ENCODE measurements at places on chromosomes 2 and 18.

DNA sequence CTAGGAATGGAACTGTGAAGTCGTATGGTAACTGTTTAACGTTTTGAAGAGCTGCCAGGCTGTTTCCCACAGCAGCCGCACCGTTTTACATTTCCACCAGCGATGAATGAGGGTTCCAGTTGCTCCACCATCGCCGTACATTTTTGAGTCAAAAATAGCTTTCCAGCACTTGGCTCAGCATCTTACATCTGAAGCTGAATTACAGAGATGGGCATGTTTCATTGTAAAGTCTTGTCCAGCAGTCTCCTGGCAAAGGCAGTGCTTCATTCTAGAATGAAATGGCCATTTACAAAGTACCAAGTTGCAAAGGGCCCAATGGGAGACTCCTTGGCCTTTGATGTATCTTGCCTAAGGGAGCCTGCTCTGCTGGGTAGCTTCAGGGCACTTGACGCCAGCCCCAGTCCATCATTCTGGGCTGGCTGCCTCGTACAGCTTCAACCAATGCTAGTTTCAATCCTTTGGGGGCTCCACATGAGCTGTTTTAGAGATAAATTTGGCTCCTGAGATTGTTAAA, 45.1 kb downstream of the ATIC start:
- DNase-seq = peak; percentile 52

GRCh38 chr18:54904581-54904980, 54.7 kb downstream of the CCDC68 start:
- no peak for DNase-seq

DNA sequence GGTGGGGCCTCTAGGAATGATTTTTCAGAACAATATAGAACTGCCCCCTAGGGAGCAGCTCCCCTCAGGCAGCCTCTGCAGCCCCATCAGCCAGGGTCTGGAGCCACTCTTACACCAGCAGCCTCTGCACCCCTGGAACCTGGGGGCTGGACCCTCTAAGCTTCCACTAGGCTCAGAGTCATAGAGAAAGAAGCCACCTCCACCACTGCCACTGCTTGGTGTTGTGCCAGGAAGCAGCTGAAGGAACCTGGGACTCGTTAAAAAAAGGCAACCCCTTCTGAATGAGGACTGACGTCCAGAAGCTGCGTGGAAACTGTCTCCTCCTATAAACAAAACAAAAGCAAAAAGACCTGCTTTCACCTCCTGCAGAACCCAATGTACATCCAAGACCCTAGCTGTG, 98.1 kb upstream of the HS6ST1 start:
- DNase-seq = peak; percentile 39

DNA sequence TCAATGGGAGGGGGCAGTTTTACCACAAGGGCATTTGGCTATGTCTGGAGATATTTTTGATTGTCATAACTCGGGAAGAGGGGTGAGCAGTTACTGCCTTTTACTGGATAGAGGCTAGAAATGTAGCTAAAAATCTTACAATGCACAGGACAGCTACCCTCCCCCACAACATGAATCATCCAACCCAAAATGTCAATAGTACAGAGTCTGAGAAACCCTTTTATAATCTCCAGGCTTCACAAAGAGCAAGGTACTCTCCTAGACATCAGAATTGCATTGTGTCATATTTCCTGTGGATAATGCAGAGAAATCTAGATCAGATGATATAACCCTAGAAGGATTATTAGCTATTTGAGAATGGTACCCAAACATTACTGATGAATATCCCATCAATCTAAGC, 277.1 kb upstream of the NRP2 start:
- no peak for DNase-seq

DNA sequence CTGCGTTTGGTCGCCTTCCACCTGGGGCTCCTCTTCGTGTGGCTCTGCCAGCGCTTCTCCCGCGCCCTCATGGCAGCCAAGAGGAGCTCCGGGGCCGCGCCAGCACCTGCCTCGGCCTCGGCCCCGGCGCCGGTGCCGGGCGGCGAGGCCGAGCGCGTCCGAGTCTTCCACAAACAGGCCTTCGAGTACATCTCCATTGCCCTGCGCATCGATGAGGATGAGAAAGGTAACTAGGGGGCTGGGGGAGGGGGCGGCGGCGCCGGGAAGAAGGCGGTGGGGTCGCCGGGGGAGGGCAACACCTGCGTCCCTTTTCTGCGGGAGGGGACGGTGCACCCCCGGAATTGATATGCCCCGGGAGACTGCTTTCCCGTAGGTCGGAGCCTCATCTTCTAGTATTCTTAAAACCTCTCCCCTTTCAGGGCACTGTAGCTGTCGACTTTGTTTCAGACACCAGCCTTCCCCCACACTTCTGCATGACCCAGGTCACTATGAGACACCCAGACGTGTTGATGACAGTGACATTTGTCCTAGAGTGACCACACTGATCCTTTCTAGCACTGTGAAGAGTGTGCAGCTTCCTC, 755 bp downstream of the SPAST start:
- no peak for DNase-seq

GRCh38 chr2:9097239-9097638, 93.8 kb upstream of the MBOAT2 start:
- no peak for DNase-seq

GRCh38 chr2:241039416-241039815, 41.0 kb downstream of the SNED1 start:
- no peak for DNase-seq

DNA sequence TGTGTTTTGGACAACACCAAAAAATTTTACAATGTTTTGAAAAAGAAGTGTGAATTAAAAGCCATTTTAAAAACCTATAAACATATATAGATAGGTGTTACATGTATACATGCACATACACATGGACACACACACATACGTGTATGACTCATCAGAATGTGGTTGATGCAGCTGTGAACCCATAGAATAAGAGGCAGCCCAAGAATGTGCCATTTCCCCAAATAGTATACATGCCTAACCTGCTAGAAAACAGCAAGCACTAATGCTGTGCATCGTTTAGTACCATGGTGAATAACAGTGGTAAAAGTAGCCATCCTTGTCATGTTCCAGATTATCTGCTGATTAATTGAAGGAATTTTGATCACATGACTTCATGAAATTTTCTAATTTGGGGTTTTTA, 149.0 kb downstream of the DSEL start:
- no peak for DNase-seq

DNA sequence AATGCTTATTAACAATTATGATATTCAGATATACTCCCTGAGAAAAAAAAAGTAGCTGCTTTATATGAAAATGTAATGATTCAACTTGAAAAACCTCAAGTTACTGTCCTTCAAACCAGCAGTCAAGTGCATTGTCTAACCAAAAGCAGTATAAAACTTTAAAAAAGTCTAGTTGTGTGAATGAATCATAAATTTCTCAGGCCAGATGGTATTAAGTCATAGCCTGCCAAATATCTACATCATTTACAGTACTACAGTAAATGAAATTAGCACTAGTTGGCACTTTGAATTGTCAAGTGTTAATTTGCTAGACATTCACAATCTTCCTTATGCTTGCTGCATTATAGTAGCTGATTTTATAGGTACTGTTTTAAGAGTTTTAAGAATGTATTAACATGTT, 85.9 kb downstream of the CBLN2 start:
- DNase-seq = no peak

GRCh38 chr2:65791404-65791975, 359.1 kb upstream of the SPRED2 start:
- DNase-seq = no peak

GRCh38 chr2:98026927-98027522, 31.3 kb upstream of the TMEM131 start:
- no peak for DNase-seq

- DNase-seq = no peak
Measured at GRCh38 chr2:200733713-200734198, 78.0 kb upstream of the BZW1 start.

GRCh38 chr2:220568296-220568695, 940.9 kb downstream of the SLC4A3 start:
- DNase-seq = peak; percentile 46

DNA sequence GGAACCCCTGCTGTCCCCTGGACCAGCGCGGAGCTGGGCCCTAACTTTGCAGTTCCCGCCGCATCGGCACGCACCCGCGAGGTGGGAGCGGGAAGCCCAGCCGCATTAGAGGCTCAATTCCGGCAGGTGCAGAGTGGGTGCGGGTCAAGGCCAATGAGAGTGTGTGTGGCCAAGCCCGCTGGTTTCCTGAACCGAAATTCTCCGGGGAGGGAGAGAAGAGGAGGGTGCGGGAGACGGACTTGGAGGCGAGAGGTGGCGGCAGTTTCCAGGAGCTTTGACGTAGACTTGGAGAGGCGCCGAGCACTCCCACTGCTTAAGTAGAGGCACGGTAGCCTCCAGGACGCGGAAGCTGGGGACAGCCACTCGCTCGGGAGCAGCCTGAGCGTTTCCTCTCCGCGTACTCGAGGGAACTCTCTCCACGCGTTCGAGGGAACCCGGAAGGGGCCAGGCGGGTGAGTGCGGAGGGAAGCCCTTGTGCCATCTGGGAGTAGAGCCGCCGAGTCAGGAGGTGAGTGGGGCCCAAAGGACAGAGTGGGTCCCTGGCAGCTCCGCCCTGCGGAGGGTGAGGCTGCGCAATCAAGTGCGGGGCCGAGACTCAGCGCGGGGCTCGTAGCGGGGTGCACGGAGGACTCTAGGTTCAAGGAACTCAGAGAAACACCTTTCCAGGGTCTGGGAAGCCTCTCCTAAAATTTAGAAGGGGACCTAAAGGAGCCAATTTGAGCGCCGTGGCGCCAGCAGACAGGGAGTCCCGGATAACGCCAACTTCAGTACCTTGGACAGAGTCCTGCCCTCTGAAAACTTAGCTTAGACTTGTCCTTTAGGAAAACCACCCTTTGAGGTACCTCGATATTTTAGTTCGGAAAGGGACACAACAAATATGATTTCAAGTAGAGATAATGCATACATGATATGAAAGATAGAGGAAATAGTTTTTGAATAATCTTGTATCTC, at the start of gene FAM237A:
Gene FAM237A, plus strand, starts transcription at position 413 of the 951 bp plus-strand sequence. CDS start 1,750 bp downstream, outside the sequence.
- DNase-seq = peak; percentile 64

DNA sequence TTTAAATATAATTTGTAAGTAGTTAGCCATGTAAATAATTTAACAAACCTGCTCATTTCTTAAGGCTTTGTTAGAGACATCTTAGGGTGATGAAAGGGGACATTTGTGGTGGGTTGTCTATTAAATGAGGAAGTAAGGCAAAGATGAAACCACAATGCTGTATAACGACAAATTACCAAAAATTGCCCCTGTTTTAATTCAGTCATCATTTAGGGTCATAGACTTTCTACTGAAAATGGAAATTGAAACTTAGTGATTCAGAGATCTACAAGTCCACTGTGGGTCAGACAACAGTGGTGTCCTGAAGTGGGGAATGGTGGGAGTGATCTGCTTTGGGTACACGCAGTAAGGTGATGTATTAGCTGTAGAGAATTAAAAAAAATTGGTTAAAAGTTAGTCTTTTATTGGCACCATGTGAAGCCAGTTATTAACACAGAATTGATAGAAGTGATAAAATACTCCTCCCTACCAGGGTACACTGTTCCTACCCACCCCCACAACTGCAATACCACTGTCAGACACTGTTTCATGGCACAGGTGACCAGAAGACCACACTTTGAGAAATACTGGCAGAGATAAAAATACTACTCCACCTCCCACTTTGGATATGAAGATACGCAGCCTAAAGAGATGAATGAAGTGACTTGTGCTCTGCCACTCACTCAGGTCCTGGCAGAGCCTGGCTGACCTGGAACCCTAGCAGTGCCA, 13.4 kb downstream of the CERS6 start:
- no peak for DNase-seq

DNA sequence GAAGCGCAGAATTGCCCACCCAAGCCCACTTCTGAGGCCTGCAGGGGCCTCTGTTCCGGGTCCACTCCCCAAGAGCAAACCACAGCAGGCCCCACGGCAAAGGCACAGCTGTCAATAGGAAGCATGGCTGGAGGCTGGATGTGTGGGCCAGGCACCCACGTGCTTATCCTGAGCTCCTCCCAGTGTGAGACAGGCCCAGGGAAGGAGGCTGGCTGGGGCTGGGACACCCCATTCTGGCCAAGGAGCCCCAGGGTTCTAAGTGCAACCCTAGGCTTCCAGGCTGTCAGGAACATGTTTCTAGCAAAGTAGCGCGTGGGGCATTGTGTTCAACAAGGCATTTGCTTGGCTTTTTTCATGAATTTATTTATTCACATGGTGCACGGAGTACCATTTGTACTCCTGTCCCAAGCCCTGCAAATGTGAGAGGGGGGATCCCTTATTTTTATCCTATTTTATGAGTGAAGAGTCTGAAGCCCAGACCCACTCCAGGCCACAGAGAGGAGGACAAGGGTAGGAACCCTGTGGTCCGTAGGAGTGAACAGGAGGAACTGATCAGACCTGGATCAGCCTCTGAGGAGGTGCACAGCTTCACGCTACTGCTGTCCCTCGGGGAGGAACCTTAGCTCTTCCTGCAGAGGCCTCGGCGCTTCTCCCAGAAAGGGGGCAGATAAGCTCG, 6.1 kb upstream of the RAB17 start:
- DNase-seq = no peak

DNA sequence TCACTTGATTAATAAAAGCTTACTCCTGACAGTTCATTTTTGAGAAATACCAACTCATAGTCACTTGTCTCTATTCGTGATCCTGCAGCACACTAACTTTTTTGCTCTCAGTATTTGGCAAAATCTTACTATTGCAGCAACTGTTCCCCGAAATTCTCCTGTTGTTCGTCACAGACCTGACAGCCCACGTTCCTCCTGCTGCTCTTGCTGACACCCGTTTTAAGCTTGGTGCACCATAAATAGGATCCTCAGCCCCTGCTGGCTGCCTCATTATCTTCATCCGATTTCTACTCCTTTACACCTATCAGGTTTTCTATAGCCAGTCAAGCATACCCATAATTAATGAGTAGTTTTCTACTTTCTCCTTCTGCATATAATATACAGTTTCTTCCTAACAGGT, 368.8 kb downstream of the PLCL1 start:
- DNase-seq = no peak

- no peak for DNase-seq
Measured at GRCh38 chr2:110860630-110861029, 128.3 kb downstream of the ACOXL start.

DNA sequence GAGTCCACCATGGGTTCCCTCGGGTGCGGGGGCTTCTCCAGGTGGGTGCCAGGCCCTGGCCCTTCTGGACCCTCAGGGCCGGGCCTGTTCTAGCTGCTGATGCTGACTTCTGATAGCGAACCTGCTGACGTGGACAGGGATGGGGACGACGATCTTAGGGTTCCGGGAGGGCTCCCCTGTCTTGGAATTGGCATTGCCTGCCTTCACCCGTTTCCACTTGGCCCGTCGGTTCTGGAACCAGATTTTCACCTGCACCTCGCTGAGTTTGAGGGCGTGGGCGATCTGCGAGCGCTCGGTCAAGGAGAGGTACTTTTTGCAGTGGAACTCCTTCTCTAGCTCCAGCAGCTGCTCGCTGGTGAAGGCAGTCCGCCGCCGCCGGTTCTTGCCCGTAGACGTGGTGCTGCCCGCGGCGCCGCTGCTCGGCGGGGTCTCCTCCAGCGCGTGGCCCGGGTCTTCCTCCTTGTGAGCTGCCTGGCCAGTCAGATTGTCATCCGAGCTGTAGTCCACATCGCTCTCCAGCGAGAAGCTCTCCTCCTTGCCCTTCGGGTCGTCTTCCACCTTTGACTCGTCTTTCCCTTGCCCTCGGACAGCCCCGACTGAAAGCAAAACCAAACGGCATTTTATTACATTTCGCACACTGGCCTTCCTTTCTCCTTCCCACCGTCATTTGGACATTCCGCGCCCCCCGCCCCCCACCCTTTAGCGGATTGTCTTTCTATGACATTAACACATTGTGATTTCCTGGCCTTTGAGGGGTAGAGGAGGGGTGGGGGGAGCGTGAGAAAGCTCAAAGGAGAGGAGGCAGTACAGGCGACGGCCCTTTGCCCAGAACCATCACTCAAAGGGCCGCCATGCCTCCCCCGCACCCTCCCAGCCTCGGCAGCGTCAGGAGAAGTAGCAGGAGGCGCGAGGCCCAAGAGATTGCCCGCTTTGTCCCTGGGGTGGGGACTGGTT, 2.1 kb downstream of the GBX2 start:
- DNase-seq = no peak

All from right forelimb (tissue), 1 donor.